Mesothelial cell of epicardium (in vitro differentiated cells): ENCODE measurements at places on chromosomes 13 and 19.
A peak's percentile ranks its signal among the peaks of the same experiment; 100 is the strongest.

- peaks cover 19% of the 10 kb centered on the region for H3K4me1 ChIP-seq
- H3K27ac ChIP-seq = no peak overlapping the region
- no peaks in the 10 kb centered on the region for H3K36me3 ChIP-seq
- DNase-seq = no peak
Measured at GRCh38 chr19:29529646-29530539, 4.1 kb downstream of the VSTM2B start.

- H3K4me1 ChIP-seq = peaks cover 19% of the 10 kb centered on the region
- no peak overlapping the region for H3K4me3 ChIP-seq
- H3K27me3 ChIP-seq = no peaks in the 10 kb centered on the region
- H3K27ac ChIP-seq = no peak overlapping the region
Measured at GRCh38 chr13:31093145-31093885, 68.4 kb downstream of the HSPH1 start.

- no peak overlapping the region for H3K4me3 ChIP-seq
- H3K4me1 ChIP-seq = no peaks in the 10 kb centered on the region
- H3K27ac ChIP-seq = no peak overlapping the region
- H3K27me3 ChIP-seq = no peaks in the 10 kb centered on the region
Measured at GRCh38 chr19:57515255-57515654, 11.9 kb upstream of the ZNF549 start.

GRCh38 chr19:58123354-58123753 is 25.3 kb upstream of the ZSCAN18 start:
- no peak for DNase-seq
- no peaks in the 10 kb centered on the region for H3K27me3 ChIP-seq
- peaks cover 39% of the 10 kb centered on the region for H3K36me3 ChIP-seq
- no peak overlapping the region for H3K27ac ChIP-seq

- no peak for DNase-seq
- no peaks in the 10 kb centered on the region for H3K36me3 ChIP-seq
- peak overlapping the region; percentile 97 for H3K27ac ChIP-seq
- peak overlapping the region; percentile 83 for H3K4me3 ChIP-seq
Measured at GRCh38 chr13:94548821-94549231, 47.1 kb downstream of the TGDS start.

DNA sequence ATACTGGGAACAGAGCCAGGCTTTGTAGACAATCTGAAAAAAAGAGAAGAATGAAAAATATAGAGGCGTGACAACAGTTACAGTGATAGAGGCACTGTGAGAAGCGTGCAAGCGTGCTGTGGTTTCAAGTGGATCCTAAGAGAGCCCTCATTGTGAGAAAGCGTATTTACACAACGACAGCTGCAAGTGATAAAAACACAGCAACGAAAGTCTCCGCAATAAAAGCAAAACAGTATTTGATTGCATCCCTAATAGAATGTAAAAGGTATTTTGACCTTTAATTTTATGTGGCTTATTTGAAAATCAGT is 642.7 kb upstream of the ARGLU1 start:
- peaks cover 43% of the 10 kb centered on the region for H3K27me3 ChIP-seq
- H3K4me3 ChIP-seq = peak overlapping the region; percentile 14
- no peak for DNase-seq
- no peaks in the 10 kb centered on the region for H3K36me3 ChIP-seq

DNA sequence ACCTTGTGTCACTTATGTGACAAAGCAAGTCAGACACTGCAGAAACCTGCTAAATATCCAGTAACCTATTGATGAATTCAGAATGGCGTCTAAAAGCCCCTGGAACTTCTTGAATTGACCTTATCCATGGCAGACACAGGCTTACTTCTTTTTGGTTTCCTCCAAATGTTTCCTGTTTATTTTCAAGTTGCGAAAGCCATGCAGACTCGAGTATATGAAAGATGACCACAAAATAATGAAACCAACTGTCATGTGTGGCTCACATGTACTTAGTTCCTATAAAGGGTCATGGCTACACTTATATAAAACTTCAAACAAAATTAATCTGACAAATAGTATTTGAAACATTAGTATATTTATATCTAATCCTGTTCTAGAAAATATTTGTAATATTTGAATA is 113.1 kb upstream of the FNDC3A start:
- no peak overlapping the region for H3K27ac ChIP-seq
- H3K4me3 ChIP-seq = no peak overlapping the region
- no peaks in the 10 kb centered on the region for H3K27me3 ChIP-seq
- H3K4me1 ChIP-seq = peaks cover 20% of the 10 kb centered on the region

DNA sequence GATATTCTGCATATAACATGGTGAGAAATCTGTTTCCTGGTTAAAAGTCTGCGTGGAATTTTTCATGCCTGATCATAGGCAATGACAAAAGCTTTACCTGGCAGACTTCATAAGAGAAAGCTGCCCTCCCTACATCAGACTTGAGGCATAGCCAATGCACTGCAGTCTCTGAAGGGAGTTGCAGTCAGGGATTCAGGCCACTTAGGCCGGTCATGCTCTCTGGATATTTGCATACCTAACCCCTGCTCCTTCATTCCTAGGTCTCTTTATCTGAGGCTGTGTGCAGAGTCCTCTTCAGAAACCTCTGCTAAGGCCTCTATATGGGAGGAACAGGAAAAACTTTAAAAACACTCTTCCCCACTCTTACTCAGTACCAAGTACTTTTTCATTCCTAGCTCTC is 287.4 kb downstream of the PCDH17 start:
- no peaks in the 10 kb centered on the region for H3K27me3 ChIP-seq
- H3K4me1 ChIP-seq = no peaks in the 10 kb centered on the region
- no peak overlapping the region for H3K4me3 ChIP-seq
- no peaks in the 10 kb centered on the region for H3K36me3 ChIP-seq
